ENCODE measurements at places on chromosomes 2 and 18.

- DNase-seq = no peak
Observed at GRCh38 chr2:1603059-1603458, 141.3 kb downstream of the PXDN start.

DNA sequence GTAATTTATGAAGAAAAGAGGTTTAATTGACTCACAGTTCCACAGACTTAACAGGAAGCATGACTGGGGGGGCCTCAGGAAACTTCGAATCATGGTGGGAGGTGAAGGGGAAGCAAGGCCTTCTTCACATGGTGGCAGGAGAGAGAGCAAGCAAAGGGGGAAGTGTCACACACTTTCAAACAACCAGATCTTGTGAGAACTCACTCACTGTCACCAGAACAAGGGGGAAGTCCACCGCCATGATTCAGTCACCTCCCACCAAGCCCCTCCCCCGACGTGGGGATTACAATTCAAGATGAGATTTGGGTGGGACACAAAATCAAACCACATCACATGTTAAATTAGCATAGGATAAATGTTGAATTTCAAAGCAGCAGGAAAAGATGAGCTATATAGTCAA, 56.2 kb downstream of the STRADB start:
- no peak for DNase-seq

DNA sequence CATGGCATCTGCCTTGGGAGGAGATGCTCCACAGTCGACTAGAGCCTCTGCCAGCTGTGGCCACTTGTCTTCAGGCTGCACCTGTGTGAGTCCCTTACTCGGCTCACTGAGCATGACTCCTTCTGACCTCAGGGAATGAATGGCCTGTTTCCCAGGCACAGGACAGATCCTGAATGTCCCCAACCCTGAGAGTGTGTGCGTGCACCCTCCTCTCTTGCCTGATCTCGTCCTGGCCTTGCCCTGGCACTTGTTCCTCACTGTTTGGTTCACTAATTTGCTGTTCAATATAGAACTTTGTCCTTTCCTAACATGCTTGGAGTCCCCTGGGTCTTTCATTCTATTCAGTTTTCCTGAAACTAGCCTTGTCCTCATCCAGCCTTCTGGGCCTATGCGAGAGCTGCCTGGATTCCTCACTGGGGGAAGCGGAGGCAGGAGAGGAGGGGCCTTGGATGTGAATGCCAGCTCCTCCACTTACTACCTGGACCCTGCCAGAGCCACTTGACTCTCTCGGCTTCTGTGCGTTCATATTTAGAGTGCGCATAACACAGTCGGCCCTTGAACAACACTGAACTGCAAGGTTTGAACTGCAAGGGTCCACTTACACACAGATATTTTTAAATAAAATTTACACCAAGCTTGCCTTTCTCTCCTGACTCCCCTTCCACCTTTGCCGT, 184.8 kb downstream of the ACKR3 start:
- DNase-seq = no peak

DNA sequence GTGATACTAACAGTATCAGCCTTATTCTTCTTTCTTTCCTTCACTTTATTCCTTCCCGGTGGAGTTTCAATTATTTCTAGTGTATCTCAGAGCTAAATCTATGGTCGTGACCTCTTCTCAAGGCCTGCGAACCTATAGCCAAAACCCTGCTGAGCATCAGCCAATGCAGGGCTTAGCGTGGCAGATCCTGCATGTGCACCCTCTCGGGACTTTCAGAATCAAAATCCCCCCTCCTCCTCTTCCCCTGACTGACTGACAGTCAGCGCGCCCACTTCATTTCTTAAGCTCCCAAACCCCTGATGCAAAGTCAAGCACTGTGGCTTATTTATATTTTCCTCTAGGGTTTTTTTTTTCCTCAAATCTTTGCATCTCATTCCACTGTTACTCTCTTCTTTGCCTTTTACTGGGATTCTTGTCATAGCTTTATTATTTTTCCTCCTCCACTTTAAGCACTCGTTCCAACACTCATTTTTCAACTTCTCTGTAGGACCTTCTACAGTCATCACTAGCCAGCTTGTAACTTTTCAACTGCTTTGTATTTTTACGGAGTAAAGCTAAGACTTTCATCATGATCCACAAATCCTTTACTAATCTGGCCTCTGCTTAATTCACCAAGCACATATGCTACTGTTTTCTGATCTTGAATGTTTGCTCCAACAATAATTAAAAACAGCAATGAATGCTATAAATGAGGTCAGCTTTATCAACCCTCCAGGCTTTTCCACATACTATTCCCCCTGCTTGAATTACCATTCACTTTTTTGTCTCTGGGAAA, 896.5 kb upstream of the PIK3C3 start:
- DNase-seq = no peak

GRCh38 chr18:58161659-58162058, 117.6 kb downstream of the NEDD4L start:
- no peak for DNase-seq
